ENCODE measurements at places on chromosomes 4 and X. TPM values are rescaled to one million over a fixed set of nuclear protein-coding genes. Genes with fewer than 3 reads are reported as not detected.

- no peak for DNase-seq
These were observed 68.8 kb downstream of the DDX60L start for GRCh38 chr4:168411318-168412150.

- no peak for DNase-seq
These were observed 1847.0 kb upstream of the PCDH10 start for GRCh38 chr4:131302108-131302507.

- no peak for DNase-seq
These were observed 454 bp downstream of the BTC start for GRCh38 chr4:74793757-74794381.

- no peak for DNase-seq
These were observed 3.3 kb upstream of the ADH7 start for GRCh38 chr4:99438405-99438780.

GRCh38 chr4:74366367-74366911 is 1.5 kb downstream of the EREG start:
- DNase-seq: no peak

- peak; percentile 75 for DNase-seq
These were observed 2.7 kb downstream of the SPON2 start for GRCh38 chr4:1169691-1170096.

- no peak for DNase-seq
These were observed 83.2 kb downstream of the FUNDC1 start for GRCh38 chrX:44459501-44459900.

GRCh38 chrX:74465424-74465823 is 44.1 kb downstream of the SLC16A2 start:
- no peak for DNase-seq

GRCh38 chrX:118736394-118737010 is 9.1 kb downstream of the IL13RA1 start:
- no peak for DNase-seq

GRCh38 chr4:141957416-141957815 is 321.0 kb downstream of the IL15 start:
- DNase-seq: no peak

GRCh38 chrX:72052415-72053090 is 79.2 kb downstream of the RTL5 start:
- DNase-seq: peak; percentile 19

GRCh38 chr4:102141842-102142241 is 203.4 kb downstream of the SLC39A8 start:
- no peak for DNase-seq

DNA sequence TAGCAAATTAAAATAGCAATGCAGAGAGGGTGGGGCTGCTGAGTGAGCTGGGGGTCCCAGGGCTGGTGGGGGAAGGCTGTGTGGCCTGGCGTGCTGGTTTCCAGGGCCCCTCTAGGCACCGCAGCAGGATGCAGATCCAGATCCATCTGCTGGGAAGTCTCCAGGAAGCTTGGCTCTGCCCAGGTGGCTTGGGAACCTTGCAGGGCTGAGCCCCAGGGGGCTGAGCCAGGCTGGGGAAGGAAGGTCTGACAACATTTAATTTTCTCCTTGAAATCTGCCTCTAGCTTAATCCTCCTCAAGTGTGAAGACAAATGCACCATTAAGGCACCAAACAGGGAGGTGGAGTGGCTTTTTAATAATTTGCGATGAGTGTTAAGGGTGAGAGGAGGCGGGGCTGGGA is 31.7 kb downstream of the SORCS2 start:
- DNase-seq: no peak

- DNase-seq: no peak
These were observed at the start of gene PCSK1N for GRCh38 chrX:48835524-48836329. TSS of gene PCSK1N (minus strand) at chrX:48835610. CDS start at chrX:48835532, 78 bp downstream.

- no peak for DNase-seq
These were observed 70.8 kb downstream of the ANXA3 start for GRCh38 chr4:78622253-78622979.

- peak; percentile 69 for DNase-seq
These were observed 6.6 kb upstream of the CLDN24 start for GRCh38 chr4:183328832-183329231.

DNA sequence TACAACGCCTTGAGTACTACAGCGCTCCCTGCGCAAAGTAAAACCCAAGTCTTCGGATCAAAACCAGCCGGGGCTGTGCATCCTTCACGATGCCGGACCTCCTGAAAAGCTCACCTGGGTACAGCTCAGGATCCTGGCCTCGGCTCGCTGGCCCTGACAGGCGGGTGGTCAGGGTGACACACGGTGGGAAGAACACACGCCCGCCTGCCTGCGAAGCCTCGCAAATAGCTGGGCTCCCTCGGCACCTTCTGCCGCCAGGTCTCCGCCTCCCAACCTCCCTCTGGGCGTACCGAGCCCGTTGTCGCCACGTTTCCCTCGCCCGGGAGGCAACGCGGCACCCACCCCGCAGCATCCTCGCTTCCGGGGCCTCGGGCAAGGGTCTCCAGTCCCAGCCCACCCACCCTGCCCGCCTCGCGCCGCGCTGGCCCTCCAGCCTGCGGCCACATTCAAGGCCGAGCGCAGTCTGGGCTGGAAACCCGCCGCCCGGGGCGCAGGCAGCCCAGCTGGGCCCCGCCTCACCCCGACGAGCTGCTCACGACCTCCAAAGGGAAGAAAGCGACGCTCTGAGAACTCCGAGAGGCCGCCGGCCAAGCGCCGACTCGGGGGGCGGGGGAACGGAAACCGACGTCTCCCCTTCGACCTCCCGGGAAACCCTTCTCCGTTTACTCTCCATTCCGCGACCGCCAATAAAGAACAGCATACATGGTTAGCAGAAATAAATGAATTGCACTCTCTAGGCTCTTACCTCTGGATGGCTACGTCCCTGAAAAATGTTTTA is 511 bp downstream of the PPM1K start:
- peak; percentile 80 for DNase-seq

DNA sequence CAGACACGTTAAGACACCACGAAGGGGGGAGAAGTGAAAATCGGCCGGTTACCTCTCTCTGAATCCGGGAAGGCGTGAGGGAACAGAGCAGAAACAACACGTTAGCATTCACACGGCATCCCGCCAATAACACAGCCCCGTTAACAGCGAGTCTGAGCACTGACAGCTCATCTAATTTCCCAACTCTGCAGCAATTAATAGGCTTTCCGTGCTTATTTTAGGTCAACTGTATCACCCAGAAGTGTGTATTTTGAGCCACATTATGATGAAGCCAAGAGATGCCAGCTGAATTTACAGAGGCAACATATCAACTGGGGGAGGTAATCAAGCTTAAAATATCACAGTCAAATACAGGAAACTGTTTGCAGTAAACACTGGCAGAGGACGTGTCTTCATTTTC is 92.6 kb downstream of the NSUN7 start:
- peak; percentile 58 for DNase-seq

DNA sequence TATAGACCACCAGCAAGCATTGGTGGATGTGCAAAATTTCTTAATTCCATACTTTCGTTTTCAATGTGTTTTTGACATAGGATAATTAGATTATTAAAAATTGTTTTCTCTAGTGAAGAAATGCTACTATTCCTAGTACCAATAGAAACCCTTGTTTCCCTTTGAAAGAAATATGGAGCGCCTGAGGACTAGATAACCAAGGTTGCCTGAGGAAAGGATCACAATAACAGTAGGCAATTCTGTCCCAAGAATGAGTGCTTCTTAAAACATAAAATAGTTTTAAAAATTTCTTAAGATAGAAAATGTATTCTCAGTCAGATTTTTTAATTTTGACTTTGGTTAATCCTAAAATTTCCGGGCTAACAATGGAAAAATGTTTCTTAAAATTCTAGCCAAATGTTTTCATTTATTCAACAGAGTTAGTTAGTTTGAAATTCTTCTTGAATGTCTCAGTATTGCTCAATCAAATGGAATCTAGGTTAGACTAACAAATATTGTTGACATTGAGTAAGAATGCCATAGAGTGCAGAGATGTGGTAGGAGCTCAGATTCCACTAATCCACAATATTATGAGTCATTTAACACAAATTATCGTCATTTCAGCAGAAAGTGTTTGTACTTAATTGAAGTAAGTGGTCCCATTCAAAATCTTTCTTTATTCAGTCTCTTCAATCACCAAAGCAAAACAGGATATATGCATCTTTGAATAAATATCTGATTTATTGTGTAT is 666.0 kb downstream of the GRID2 start:
- no peak for DNase-seq

DNA sequence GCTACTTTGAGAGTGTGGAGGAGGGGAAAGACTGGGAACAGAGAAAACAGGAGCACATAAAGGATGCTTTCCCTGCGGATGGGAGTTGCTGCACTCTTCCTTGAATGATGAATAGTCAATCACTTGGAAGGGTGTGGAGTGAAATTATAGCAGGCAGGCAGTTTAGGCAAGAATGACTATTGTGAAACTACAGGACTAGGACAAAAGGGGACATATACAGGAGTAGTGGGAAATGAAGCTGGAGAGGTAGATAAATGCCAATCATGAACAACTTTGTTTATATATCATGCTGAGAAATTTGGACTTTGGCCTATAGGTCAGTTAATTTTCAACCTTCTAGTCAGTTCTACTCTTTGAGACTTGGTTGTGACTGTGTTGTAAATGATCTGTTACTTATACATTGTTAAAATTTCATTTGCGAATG is 76.9 kb downstream of the PAQR3 start:
- no peak for DNase-seq

GRCh38 chr4:92952897-92953296 is 649.1 kb downstream of the GRID2 start:
- no peak for DNase-seq

DNA sequence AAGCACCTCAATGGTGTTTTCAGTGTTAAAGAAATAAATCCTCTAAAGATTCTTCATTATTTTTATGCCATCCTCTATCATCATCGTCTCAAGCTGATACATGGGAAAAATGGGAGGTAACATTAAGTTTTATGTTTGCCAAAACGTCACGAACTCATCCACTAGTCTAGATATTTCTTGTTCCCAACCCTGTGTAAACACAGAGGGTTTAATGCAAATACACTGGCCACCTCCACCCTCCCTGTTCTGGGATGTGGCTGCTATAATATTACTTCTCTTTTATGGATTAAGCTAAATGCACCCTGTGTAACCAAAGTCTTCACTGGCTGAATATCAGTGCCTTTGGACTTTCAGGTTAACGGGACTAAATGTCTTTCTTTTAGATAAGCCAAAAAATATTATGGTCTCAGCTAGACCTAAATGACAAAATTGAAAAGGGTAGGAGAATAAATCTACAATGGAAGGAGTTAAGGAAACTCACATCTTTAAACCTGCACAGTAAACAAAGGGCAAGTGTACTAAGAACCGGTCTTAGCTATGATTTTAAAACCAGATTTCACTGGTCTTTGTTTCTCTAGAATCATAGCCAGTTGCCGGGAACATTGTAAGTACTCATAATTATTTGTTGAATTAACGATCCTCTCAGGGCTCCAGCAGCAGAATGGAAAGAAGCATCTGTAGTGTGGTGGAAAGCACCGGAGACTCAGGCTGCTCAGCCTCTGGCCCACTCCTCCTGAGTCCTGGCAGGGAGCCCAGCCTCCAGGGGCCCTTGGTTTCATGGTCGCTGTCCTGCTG is 103.5 kb upstream of the NOCT start:
- no peak for DNase-seq

DNA sequence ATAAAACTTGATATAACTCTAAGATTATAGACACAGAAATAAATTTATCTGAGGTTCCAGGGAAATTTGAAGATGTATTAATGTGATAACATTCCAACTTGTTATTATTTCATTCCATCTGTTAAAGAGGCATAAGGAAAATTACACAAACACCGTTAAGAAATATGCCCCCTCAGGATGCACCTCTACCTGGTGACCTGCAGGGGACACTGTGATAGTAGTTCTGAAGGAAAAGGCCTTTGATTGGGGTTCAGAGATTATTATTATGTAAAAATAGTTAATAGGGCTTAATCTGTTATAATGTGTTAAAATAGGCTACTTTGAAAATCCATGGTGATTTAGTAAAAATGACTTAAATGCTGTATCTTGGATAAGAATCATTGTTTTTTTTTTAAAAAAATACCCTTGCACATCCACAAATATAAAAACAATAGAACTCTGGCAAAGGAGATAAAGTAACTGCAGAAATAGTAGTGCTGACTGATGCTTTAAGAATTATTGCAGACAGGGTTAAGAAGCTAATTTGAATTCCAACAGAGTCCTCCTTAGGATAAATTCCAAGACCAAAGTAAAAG is 6.1 kb upstream of the ABRAXAS1 start:
- no peak for DNase-seq

DNA sequence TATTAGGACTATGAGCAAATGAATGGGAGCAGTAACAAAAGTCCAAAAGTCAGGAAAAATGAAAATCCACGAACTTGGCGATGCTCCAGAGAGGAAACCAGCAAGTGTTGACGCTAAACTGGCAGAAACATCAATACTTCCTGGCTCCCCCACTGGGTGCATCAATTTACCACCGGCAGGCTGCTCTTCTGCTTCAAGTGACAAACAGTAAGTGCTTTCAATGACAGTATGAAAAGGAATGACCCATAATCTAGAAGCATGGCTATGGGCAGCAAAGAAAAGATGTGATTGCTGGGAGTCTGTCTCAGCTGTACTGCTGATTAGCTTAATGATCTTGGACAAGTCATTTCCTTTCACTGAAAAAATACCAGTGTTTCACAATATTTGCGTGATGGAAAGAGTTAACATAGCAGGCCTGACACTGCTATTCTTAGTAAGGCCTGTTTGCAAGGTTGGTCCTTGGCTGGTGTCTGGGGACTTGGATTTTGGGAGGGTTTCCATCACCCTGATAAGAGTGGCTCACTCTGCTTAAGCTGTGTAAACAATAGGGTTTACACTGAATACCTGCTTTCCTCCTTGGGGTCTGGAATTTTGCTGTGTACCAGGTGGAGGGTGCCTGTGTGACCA is 8.7 kb downstream of the ATP11C start:
- no peak for DNase-seq

GRCh38 chr4:167544391-167544790 is 310.1 kb upstream of the SPOCK3 start:
- no peak for DNase-seq

DNA sequence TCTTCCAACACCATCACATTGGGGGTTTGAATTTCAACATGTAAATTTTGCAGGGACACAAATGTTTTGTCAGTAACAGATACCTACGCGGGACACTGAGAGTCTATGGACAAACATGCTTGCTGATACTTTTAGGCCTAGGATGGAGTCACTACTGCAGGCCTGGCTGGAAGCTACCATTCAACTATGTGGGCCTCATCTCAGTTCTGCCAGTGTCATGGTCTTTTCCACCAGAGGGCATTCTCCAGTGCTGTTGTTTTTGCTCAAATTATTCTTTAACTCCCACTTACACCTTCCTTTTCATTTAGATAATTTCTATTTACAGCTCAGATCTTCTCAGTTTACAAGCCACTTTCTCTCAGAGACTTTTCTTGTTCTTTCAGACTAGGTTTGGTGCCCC is 7.0 kb upstream of the ANK2 start:
- DNase-seq: no peak

- DNase-seq: no peak
These were observed 1070.9 kb downstream of the STIM2 start for GRCh38 chr4:27931584-27931983.

Gene CRLF2
- total RNA-seq: not detected

Gene MAGEA12
- not detected for total RNA-seq

Gene CABS1
- not detected for total RNA-seq

Gene PDCL2
- not detected for total RNA-seq

Gene RADX
- 1.0 TPM for total RNA-seq

Gene ADH1C
- total RNA-seq: 4.0 TPM

Gene SRPX
- 57.3 TPM for total RNA-seq

Gene NR3C2
- 17.3 TPM for total RNA-seq

Gene PPP2R2C
- total RNA-seq: 5.5 TPM

Gene GNPDA2
- total RNA-seq: 16.4 TPM

Gene RPA4
- total RNA-seq: 0.48 TPM

Gene GYG2
- 1.3 TPM for total RNA-seq

Gene QDPR
- 38.2 TPM for total RNA-seq

Data from cardiac septum (tissue), 1 donor.